ENCODE measurements at places on chromosomes 12 and 14.

DNA sequence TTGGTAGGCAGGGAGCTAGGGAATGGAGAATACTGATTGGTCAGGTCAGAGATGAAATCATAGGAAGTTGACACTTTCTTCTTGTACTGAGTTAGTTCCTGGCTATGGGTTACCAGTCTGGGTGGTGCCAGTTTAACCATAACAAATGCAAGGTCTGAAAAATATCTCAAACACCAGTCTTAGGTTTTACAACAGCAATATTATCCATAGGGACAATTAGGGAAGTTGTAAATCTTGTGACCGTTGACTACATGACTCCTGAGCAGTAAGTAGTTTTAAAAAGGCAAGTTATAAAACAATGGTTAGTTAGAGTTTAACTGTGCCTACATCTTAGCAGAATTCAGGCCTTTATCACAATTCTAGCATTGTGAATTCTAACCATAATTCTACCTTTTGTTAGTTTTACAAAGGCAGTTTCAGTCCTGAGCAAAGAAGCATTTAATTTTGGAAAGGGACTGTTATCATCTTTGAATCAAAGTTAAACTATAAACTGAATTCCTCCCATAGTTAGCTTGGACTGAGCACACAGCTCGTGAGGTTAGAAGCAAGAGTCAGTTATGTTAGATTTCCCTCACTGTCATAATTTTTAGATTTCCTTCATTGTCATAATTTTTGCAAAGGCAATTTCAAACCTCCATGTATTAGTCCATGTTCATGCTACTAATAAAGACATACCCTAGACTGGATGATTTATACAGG is 19.7 kb upstream of the MON2 start:
- DNase-seq = no peak

- peak; percentile 31 for DNase-seq
These were observed 320.2 kb downstream of the GRIN2B start for GRCh38 chr12:13661005-13661887.

DNA sequence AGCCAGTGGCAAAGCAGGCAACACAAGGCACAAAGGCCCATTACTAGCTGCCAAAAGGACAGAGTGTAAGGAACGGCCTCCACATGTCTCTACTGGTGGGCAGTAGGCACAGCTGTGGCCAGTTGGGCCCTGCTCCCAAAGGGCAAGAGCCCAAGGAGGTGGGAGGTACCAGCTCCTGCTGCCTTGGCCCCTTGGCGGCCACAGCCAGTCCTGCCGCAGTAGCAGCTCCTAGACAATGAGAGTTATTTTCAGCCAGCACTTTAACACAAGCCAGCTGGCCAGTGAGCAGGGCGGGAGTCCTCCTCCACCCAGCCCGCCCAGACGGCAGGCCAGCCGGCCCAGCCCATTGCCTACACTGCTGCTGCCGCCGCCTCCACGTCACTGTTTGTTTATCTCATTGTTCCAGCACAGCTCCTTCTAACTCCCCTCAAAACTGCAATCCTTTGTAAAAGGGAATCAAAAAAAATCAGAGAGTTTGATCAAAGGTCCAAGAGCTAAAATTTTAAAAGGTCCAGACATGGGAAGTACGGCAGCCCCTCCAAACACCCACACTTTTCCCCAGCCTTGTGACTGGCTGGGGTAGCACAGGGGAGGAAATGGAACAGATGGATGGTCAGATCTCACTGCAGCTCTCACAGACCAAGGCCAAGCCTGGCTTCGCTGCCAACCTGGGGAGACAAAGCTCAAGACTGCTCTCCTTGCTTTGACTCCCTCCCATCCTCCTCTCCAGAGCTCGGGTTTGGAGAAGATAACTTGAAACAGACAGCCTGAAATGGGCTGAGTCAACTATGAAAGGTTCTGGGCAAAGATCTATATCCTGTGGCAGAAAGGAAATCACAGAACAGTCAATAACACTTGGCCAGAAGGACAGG is 33.5 kb downstream of the FMNL3 start:
- DNase-seq = peak; percentile 71

GRCh38 chr14:59187802-59188460 is 536 bp upstream of the DAAM1 start:
- DNase-seq = no peak

DNA sequence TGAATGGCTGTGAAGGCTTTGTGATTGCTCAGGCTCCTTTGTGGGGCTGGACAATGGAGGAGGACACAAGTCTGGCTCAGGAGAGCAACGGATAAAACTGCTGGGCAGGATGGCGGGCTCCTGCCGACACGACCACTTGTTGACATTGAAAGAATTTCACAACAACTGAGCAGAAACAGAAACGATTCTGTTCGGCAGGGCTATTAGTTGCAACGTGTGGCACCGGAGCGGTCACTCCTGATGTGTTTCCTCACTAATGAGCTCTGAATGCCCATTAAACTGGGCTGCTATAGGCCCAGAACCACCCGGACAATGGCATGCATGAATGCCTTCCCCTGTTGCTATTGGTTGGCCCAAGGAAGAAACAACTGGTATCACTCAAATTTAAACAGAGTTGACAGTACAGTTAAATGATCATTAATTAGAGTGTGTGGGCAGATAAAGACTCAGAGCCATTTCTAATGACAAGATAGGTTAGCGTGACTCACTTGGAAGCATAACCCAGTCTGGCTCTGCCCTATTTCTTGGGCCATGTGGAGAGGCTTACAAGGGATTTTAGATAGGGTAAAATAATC is 142.9 kb downstream of the ASCL1 start:
- no peak for DNase-seq

DNA sequence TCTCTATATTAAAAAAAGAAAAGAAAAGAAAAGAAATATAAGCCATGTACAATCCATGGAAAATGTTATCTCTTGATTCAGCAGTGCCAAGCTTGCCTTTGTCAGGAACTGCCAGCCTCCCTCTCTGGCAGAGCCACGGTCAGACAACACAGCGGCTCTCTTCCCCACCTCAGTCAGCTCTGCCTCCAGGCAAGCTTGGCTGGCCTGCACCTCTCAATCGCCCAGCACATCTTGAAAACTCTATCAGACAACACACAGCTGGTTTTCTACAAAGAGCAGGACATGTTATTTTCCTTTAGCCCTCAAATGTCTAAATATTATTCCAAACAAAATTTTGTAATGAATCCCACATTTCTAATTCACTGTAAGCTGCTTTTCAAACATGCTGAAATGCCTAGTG is 20.0 kb upstream of the GCH1 start:
- DNase-seq = no peak

- no peak for DNase-seq
These were observed 35.4 kb upstream of the GUCY2C start for GRCh38 chr12:14731821-14732220.

DNA sequence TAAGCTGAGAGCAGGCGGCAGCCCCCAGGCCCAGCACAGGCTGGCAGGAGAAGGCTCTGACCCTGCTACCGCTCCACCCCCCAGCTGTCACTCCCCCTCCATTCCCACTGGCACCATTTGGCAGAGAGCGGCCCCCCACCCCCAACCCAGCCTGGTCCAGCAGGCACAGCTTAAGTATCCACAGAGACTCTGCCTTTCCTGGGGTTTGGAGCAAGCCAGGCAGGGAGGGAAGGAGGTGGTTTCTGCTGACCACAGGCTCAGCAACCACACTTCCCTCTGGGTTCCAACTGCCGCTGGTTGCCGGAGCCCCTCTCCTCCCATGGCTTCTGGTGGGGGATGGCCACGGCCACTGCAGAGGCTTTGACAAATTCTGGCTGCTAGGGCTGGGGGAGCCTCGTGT is 30.5 kb upstream of the CCND2 start:
- no peak for DNase-seq

GRCh38 chr14:64069634-64070359 is 217.0 kb downstream of the SYNE2 start:
- DNase-seq = no peak

GRCh38 chr12:52521175-52521567 is 977 bp upstream of the KRT5 start:
- DNase-seq = no peak

GRCh38 chr12:89960011-89960507 is 251.4 kb upstream of the ATP2B1 start:
- DNase-seq = peak; percentile 50

DNA sequence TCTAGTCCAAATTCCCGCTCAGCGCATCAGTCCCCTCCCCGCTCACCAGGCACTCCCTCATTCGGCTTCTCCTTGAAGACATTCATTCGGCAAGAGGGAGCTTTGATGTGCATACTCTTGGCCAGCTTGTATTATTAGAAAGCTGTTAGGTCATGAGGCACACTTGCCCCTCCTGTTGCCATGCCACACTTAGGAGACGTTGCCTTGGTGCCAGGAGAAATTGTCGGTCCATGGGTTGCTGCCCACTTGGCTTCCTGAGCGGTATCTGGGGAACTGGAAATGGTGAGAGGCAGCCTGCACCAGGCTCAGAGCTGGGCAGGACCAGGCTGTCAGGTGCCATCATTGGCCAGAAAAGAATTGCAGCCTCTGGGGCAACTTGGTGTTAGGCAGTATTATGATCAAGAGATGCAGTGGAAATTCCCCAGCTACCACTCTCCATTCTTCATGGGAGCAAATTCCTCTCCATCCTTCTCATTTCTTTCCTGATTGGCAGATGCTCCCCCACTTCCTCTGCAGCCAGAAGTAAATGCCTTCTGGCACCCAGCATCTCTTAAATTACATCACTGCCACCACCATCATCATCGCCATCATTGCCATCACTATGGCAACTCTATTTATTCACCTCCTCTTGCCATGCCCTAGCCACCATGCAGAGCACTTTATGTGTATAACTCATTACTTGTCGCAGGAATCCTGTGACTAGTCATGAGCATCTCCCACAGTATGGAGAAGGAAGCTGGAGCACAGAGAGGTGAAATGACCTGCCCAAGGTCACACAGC is 12.4 kb downstream of the CABP1 start:
- no peak for DNase-seq

DNA sequence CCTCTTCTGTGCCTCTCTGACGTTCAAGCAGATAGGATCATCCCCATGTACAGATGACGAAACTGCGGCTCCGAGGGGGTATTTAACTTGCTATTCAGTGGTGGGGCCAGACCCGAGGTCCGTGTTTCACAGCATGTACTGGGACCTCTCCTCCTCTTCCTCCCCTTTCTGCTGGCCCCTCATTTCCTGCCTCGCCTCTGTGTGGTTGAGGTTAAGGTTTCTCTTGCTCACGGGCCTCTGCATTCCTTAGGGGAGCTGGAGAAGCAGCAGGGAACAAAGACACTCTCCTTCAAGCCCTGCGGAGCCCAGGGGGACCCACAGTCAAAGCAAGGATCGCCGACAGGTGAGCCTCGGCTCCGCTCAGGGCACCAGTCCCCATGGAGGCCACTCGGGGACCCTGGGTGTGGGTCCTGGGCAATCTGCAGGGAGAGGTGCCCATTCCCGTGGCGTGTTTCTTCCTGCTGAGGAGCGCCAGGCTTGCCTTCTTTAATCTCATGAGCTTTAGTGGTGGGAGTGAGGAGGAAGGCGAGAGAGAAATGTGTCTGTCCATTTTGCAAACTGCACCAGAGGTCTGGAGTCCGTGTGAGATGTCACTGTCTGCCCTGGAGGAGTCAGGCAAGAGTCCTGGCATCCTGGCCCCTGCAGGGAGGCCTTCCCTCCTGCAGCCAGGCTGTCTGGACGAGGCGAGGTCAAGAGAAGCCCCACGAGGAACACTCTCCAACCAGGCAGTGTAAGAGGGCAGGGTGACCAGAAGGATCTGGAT is 45.0 kb downstream of the SLC6A12 start:
- no peak for DNase-seq

- DNase-seq = no peak
These were observed 85.3 kb downstream of the PRIMA1 start for GRCh38 chr14:93702946-93703345.

- no peak for DNase-seq
These were observed 113.9 kb upstream of the MYL2 start for GRCh38 chr12:111034083-111034885.

GRCh38 chr12:46473634-46474329 is 101.2 kb upstream of the SLC38A2 start:
- DNase-seq = peak; percentile 82

GRCh38 chr12:25323581-25323982 is 72.9 kb upstream of the KRAS start:
- DNase-seq = no peak
